ENCODE measurements at places on chromosomes 2 and 18.

DNA sequence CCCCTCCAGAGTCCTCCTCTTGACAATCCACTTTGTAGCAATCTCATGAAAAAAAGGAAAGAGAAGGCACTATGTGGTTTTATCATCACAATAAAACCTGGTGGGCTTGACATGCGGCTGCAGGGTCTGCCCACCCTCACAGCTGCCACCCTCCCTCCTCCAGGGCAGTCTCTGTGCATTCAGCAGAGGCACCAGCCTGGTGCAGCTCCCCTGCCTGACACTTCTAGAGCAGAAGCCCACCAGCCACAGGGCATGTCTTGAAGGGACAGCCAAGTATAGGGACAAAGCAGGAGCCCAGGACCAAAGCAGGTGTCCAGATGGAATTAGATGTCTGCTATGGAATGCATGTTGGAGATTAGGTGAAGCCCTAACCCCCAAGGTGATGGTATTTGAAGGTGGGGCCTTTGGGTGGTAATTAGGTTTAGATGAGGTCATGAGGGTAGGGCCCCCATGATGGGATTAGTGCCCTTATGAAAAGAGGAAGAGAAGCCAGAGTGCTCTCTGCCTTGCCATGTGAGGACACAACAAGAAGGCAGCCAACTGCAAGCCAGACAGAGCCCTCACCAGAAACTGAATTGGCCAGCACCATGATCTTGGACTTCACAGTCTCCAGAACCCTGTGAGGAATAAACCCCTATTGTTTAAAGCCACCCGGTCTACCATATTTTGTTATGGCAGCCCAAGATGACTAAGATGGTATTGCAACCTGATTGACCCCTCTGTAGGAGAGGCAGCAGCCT is 86.9 kb downstream of the MCFD2 start:
- DNase-seq, result no peak

DNA sequence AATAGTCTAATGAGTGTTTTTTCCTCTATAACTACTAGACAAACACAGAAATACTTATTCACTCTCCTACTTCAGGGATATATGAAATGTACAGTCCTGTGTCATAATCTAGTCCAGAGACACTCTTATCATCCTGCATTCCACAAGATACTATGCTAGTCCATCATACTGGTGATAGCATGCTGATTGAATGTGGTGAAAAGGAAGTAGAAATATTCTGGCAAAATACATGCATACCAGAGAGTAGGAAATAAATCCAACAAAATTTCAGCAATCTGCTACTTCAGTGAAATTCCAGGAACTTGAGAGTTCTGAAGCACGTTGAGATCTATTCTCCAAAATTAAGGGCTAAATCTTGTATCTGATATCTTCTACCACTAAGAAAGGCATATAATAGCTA is 353.9 kb downstream of the PID1 start:
- DNase-seq, result no peak

- DNase-seq, result no peak
Observed at GRCh38 chr18:79798346-79798998, 734 bp downstream of the KCNG2 start.

DNA sequence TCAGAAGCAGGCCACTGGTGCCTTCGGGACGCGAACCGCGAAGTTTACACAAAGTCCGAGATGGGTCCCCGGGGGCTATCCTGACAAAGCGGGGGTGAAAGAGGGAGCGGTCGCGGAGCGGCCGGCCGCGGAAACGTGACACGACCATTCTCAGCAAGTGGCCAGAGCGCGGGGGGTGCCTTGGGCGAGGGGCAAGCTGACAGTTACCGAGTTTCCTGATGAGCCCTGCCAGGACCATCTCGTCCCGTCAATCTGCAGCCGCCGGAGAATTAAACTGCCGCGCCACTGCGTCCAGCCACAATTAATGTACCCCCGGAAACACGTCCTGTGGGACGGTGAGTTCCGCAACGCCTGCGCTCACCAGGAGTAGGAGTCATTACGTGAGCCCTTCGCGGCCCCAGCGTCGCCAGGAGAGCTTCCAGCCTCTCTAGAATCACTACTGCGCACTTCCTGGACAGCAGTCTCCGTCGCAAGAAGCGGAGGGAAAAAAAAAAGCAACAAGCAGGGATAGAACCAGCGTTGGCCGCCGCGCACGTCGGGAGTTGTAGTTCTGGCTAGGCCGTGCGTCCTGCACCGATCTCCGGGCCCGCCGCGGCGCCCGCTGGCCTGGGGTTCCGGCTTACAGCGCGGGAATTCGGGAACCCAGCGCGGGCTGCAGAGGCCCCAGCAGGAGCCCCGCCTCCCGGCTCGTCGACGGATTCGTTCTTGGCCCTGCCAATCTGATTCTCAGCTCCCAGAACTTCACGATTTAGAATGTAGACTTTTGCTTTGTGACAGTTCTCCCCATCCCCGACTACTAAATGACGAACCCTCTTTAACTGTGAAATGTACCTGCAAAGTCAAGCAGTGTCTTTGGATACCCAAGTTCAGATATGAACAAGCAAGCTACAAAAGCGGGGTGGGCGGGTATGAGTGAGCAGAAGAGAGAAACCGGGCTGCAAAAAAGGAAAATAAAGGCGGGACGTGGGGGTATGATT is at the start of gene RTTN:
Gene RTTN, minus strand, starts transcription at position 267 of the 977 bp plus-strand sequence. Its CDS starts 29 bp downstream, at position 238.
- DNase-seq, result peak; percentile 89

DNA sequence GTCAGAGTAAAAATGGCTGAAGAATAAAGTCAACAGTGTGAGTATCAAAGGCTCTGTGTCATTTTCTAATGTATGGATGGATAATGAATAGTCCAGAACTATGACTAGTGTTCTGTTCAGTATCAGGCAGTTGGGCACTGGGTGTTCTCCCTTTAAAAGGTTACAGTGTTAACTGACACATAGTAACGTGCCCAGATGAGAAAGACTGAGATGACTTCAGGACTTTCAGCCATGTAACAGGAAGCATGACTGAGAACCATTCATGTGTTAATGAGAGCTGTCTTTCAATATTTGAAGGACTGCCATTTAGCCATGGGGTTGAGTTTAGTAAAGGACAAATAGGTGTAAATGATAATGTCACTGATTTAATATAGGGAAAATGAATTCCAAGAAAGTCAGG is 187.1 kb downstream of the GULP1 start:
- DNase-seq, result peak; percentile 18
